Type B pancreatic cell (in vitro differentiated cells): ENCODE measurements at places on chromosomes 7 and 10.

GRCh38 chr7:140003913-140004382 is 58.8 kb downstream of the PARP12 start:
- no peak for DNase-seq

DNA sequence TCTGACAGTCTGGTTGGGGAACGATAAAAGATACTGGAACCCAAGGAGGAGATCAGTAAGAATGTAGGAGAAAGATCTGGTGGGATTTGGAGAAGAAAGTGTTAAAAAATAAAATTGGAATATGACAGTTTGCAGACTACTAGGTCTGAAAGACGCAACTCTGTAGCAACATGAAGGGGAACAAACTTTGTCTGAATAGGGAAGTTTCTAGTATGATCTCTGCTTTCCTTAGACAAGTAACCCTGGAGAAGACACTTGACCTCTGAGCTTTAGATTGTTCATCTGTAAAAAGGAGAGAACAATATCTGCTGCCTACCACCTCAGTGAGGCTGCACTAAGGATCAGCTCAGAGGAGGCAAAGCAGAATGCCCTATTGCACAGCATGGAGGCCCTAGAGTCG is 3.0 kb upstream of the PRSS1 start:
- DNase-seq: no peak

DNA sequence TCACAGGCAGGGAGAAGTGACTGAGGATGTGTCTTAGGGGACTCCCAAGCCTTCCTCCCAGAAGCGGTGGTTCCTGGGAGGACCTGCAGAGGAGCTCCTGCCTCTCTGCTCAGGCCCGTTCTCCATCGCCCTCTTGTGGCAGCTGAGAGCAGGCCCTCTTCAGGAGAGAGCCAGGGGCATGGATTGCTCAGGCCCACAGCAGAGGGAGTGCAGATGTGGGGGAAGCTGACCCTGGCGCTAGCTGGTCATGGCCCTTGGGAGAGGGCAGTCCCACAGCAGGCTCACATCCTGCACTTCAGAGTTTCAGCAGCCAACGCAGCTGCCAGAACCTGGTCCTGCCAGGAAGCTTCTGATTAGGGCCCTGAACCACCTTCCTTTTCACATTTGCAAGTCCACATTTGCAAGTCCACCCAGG is 94.8 kb upstream of the TARP start:
- no peak for DNase-seq

DNA sequence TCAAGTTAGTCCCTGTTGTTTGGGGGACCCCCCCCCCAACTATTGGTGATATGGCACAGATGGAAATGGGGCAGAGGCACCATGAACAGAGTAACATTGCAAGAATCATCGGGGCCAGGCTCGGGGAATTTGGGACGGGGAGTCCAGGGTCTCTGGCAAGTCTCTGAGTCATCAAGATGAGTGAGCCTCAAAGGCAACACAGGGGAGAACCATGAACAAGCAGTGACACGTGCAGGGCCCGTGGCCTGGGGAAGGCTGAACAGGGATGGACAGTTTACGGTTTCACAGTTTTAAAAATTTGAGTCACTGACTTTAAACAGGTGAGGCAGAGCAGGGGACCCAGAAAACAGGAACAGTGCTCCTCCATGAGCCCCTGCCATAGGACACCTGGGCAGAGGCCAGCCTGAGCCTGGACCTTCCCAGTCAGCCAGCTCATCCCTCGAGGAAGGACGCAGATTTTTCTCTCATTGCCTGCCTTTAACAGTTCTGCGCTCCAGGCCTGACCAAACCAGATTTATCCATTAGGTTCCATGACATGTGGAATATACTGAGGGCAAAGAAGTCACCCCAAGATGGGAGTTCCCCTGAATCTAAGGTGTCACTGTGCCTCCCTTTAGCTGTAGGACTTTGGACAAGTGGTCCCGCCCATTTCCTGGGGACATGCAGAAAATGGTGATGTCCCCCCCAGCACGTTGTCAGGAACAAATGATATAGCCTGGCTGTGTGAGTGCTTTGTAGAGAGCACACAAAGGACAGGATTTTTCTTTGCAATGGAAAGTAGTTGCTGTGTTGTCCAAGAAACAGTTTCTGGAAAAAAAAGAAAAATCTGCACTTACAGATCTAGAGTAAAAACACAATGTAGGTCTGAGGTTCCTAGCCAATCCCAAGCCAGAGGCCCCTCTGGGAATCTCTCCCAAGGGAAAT is 23.8 kb downstream of the CHST15 start:
- no peak for DNase-seq

- no peak for DNase-seq
Observed at GRCh38 chr10:42482411-42482810, 156.0 kb downstream of the ZNF33B start.

DNA sequence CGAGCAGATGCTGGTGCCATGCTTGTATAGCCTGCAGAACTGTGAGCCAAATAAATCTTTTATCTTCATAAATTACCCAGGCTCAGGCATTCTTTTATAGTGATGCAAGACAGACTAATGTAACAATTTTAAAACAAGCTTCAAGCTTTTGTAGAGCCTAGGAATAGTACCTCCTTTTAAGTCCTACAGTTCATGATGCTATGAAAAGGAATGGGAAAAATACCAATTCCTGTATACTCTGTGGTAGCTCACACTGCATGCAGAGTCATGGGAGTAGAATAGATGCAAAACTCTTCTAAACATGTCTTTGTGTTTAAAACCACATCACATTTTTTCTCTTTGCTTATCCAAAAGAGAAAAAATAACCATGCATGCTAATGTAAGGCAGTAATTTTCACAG is 66.6 kb upstream of the WNT16 start:
- DNase-seq: no peak

DNA sequence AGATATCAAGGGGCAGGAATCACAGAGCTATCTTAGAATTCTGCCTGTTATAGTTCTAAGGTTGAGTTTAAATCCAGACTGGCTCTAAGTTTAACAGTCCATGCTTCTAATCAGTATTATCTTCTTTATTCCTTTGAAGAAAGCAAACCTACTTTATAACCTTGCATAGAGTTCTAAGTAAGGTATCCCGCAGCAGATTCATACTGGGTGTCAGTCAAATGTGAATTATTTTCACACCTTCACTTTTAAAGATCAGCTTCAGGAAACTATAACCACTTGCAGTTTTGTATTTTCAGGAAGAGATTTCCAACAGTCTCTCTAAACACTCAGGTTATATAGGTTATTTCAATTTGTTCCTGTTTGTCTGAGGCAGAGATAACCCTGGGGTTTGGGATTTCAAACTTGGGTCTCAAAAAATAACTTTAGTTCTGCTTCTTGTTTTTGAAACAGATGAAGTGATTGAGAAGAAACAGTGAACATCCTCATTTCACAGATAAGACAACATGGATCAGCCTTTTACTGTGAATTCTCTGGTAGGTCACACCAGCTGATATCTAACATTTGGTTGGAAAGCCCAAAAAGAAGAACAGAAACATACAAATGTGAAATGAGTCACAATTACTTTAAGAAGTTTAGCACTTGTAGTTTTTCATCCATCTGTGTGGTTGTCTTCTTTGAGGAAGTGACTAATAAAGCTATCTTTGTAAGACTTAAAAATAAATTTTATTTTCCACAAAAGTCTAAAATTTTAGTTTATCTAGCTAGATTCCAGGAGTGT is 21.4 kb downstream of the STAMBPL1 start:
- no peak for DNase-seq

- no peak for DNase-seq
Observed at GRCh38 chr10:57716884-57717283, 550.8 kb downstream of the IPMK start.

DNA sequence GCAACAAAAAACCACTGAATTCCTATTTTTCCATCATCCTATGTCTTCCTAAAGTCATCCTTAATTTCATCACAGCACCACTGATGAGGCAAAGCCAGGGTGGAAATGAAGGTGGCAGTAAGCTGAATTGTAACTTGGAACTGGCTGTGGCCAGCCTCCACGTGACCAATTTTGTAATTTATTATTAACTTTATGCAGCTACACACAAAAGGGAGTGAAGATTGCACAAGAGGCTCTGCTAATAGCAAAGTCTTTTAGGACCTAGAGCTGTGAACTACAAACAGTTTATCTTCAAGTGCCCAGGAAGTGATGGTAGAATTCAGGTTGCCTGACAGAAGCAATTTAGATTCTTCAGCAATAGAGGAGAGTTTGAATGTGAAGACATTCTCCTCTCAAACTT is 176.4 kb downstream of the CCDC71L start:
- no peak for DNase-seq

DNA sequence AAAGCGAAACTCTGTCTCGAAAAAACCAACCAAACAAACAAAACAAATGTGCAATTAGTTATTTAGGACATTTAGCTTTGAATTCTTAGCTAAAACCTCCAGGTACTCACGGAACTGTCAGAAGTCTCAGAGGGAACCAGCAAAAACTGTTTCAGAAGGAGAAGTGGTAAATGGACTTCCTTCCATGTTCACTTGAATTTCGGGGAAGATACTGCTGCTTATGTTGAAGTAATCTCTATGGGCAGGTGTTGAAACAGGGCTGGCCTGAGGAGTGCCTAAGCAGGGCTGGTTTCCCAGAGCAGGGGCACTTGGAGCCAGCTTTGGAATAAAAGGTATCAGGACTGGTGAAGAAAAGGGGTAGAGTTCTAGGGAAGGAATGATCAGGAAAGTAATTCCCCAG is 2.4 kb upstream of the EXOC6 start:
- no peak for DNase-seq

DNA sequence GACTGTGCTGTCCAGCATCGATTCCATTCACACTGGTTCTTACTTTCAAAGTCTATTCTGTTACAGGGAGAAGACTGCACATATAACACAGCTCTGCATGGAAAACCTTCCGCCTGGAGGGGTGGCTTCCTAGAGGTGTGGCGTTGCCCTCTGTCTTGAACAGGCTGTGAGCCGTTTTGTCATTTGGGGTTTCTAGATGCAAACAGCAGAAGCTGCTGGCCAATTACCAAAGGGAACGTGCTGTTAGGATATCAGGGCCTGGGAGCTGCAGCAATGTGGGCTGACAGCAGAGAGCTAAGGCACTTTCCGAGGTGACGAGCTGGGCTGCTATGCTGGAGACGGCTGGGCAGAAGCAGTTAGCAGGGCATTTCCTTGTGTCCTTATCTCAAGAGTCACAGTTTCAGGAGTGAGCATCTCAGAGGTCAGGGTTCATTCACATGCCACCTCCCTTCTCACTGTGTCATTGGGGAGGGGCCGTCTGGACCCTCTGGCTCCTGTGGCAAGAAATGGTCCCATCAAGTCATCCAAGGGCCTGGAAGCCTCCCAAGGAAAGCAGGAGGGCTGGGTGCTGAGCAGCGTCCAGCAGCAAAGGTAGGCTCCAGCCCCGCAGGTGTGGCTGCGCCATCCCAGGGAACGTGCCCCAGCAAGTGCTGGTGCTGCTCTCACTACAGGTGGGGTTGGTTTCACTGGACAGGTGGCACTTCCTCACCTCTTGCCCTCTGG is 106.5 kb downstream of the WDR37 start:
- DNase-seq: peak; percentile 31
